ENCODE measurements at places on chromosomes 2 and 18.

DNA sequence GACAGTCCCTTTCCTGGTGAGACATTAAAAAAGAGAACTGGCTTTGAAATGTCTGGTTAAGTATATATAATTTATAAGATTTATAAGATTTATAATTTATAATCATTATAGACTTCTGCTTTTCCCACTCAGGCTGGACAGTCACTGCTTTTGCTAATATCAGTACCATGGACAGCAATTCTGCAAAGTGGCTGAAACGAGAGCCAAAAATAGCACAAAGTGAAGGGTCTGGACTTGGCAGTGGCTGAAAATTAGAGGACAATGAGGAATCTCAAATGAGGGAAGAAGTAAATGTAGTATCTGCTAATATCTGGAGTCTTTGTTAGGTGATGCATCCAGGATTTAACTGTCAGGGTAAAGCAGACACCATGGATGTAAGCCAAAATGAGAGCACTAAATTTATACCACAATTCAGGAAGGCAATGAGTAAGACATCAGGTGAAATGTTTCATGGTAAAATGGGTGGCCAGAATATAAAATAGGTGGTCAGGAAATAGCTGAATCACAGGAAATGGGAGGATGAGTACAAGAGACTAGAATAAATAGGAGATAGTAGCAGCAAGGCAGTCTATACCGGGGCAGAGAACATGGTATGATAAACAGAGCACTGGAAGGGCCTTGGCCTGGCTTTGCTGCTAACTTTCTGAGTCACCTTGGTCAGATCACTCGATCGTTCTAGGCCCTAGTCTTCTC, 39.6 kb upstream of the BOD1L2 start:
- DNase-seq = no peak

DNA sequence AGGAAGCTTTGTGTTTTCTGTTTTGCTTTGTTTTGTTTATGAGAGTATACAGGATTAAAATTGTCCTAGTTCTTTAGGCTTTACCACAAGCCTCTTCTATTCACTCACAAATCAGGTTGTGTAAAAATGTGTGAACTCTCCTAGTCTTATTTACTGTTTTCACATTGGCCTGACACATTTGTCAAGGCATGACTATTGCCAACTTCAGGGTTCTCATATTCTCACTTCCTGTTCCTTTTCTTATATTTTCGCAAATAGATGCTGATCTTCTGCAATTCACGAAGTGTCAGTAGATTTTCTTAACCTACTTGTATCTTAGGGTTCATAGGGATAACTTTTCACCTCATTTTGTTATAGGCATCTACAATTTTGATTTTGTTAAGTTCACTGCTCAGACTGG, 67.1 kb downstream of the CCDC102B start:
- DNase-seq = no peak

DNA sequence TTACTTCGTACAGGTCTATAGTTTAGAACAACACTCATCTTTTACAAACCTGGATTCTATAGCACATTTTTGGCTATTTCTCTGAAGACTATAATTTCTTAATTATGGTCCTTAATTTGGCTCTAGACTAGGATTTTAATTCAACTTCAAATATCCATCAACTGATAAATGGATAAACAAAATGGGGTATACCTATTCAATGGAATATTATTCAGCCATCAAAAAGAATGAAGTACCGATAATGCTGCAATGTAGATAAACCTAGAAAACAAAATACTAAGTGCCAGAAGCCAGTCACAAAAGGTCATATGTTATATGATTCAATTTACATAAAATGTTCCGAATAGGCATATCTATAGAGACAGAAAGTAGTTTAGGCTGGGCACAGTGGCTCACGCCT, 15.2 kb upstream of the RIF1 start:
- no peak for DNase-seq

GRCh38 chr2:140597836-140598235, 1533.0 kb downstream of the LRP1B start:
- no peak for DNase-seq

- no peak for DNase-seq
These were observed 21.1 kb upstream of the CHMP3 start for GRCh38 chr2:86584151-86584913.

DNA sequence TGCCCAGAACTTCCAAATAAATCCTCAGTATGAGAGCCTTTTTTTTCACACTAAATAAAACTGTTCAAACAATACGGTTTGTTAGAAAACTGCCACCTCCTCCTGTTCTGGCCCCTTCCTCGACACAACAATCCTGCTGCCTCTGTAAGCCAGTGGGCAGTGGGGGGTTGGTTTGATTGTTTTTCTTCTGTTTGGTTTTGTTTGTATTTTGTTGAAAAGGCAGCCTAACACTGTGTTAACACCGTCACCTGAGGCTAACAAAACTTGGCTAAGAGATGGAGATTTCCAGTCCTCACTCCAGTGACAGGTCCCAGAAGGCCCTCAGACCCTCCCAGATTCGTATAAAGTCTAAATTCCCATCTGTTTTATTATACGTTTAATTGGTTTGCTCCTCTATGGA, 402.1 kb downstream of the ZNF521 start:
- DNase-seq = no peak
